Adrenal gland (tissue), 19 donors: ENCODE measurements at places on chromosomes 13 and 19. TPM values are rescaled to one million over a fixed set of nuclear protein-coding genes. Genes with fewer than 3 reads are reported as not detected.

The SYNE4 gene
- polyA plus RNA-seq, result 3.0 TPM

The NXNL1 gene
- not detected for polyA plus RNA-seq

The CRB3 gene
- polyA plus RNA-seq, result not detected

The OR4F17 gene
- polyA plus RNA-seq, result not detected

The FBXW9 gene
- 2.1 TPM for polyA plus RNA-seq

The LYPD3 gene
- 0.57 TPM for polyA plus RNA-seq

The GPC5 gene
- 2.6 TPM for polyA plus RNA-seq

The RNF17 gene
- polyA plus RNA-seq, result not detected
